ENCODE measurements at places on chromosomes 16 and 17.

GRCh38 chr16:79076047-79076767 lies 524.3 kb downstream of the MAF start:
- DNase-seq = no peak

DNA sequence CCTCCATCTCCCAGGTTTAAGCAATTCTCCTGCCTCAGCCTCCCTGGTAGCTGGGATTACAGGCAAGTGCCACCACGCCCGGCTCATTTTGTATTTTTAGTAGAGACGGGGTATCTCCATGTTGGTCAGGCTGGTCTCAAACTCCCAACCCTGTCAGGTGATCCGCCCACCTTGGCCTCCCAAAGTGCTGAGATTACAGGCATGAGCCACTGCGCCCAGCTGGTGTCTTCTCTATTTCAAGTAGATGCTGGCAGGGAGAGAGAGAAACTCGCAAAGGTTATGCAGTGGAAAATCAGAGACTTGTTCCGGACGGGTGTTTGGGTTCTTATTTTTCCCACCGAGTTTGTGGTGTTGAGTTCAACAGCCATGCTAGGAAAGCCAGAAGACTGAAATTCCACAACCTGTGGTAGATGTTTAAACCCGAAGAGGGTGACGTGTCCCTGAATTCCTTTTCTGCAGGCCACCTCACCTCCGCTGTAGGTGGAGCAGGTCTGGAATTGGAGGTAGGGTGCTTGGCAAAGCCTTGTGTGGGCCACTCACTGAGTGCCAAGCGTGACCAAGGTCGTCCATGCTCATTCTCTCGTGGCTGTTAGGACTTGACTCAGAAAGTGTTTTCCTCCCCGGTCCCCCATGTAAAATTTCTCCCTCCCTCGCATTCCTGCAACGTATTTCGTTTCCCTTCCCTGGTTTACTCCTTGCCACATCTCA lies 7.3 kb upstream of the ZDHHC7 start:
- DNase-seq = no peak

GRCh38 chr16:81004646-81005353 lies 1.9 kb downstream of the CMC2 start:
- DNase-seq = no peak

DNA sequence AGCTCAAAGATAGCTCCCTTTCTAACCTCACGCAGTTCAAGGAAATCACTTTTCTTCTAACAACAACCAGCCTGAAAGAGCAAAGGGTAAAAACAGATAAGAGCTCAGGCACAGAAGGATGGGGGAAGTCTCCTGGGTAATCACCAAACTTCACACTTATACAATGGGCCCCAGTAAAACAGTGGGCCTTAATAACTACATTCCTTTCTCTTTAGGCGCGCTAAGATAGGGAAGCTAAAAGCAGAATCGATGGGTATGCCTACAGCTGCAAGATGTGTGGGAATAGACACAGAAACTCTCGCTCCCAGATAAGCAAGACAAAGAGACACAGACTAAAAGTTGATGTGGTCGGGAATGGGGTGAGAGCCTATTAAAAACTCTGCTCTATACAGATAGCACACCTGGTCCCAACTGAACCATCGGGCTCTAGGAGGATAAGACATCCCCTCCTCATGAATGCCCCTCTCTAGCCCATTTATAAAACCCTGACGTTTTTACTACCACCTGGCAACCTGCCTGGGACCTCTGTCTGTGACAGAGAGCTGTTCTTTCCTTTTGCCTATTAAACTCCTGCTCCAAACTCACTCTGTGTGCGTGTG lies 826 bp downstream of the LYZL6 start:
- DNase-seq = no peak

- DNase-seq = no peak
Measured at GRCh38 chr16:21628121-21628726, 24.2 kb downstream of the IGSF6 start.

GRCh38 chr17:57559634-57560318 lies 185.3 kb downstream of the CCDC182 start:
- DNase-seq = no peak

- no peak for DNase-seq
Measured at GRCh38 chr16:57128771-57129389, 36.5 kb downstream of the CPNE2 start.

- no peak for DNase-seq
Measured at GRCh38 chr16:88907768-88908167, 41.3 kb upstream of the PABPN1L start.

DNA sequence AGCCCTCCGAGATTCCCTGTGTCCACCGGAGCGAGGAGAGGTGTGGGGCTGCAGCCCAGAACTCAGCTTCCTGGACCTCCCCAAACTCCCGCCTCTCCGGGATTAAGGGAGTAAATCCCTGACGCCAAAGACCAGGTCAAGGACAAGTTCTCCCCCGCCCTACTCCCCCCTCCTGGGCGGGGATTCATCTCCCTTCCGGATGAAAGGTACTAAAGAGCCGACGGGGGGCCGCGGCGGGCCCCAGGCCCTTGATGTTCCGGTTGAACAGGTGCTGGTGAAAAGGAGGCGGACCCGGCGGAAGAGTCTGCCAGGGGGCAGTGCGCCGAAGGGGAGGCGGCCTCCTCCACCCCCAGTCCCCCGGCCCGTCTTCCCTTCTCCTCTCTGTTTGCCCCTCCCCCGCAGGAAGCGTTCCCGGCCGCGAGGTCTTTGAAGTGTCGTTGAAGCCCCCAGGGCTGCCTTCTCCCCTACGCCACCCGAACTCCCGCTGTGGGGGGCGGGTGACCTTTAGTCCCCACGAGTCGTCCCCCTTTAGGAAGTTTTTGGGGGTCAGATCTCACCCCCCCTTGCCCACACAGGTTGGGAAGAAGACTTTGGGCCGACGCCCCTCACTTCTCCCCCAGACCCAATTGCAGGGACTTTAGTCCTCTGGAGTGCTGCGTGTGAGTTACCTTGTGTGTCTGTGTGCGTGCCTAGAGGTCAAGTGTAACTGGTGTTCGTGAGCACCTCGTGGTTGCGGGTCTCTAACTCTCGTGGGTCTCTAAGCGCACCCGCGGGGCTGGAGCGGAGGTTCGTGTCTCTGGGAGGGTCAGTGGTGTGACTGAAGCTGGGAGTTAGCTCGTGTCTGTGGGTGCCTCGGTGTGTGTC lies 1.1 kb upstream of the MLLT6 start:
- peak; percentile 57 for DNase-seq

- no peak for DNase-seq
Measured at GRCh38 chr16:12258861-12259645, 282.5 kb downstream of the SNX29 start.

DNA sequence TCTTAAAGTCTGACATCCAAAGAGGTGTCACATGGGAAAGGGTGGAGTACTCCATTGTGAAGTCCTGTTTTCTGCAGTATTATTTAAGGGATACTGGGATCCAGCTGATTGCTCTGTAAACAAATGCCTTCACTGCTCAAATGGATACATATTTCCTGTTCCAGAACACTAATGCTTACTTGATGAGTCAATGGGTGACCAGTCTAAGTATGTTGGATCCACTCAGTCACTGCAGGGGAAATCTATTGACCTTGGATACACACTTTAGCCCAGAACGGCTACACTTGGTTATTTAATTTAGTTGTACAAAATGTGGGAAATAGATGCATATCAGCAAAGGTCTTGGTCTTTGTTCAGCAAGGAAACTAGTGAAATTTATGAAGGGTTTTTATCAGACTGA lies 261.4 kb downstream of the MAP2K4 start:
- DNase-seq = no peak

DNA sequence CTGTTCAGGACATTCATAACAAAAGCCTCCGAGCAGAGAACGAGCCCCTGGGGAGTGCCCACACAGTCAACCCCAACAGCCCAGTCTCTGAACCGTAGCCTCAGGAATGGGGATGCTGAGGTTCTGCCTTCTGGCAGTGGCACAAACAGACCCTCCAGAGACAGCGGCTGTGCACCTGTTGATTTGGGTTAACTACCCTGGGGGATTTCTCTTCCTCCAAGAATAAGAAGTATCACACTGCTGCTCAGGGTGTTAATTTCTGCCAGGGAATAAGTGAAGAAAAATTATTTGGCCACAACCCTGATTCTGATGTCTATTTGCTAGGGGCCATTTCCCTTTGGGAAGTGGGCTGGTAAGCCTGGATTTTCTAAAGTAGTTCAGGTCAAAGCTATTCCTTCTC lies 51.0 kb upstream of the PIRT start:
- DNase-seq = no peak

DNA sequence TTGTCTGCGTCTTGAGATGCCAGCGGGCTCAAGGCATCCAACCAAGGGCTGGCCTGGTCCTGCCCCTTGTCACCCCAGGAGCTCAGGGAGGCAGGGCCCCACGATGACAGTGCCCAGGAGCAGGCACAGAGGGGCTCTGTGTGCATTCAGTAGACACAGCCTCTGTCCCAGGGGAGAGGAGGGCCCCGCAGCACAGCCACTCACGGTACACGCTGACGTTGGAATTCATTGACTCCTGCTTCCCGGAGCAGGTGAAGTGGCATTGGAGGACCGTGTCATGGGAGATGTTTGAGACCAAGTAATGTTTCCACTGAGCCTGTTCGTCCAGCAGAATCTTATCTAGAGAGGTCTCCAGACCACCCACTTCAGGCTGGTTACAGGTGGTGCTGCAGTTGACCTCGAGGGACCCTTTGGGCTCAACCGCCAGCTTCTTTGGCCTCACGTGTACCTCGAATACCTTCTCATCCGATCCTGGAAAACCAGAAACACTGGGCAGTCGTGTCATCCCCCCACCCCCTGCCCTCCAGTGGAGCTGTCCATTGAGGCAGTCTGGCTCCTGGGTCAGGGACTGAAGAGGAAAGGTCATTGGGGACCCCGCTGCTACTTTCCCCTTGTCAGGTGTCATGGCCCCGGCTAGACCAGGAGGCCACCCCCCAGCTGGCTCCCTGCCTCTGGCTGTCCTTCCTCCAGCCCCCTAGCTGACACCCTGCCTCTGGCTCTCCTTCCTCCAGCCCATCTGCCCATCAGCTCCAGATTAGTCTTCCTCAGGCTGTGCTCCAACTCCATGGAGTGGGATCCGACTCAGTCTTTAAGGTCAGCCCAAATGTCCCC lies 7.0 kb downstream of the PRR29 start:
- no peak for DNase-seq

DNA sequence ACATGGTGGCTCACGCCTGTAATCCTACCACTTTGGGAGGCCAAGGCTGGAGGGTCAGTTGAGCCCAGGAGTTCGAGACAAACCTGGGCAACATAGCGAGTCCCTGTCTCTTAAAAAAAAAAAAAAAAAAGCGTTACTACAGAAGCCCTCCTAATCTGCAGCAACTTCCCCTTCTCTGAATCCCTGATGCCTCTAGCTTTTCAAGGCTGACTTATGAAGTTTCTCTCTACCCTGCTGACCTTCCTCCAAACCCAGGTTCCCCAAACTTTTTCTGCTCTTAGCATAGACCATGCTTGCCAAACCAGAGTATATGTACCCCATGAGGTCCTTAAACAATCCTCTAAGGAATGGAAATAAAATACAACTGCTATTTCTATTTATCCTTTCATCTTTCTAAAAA lies 16.4 kb downstream of the LYRM1 start:
- no peak for DNase-seq

DNA sequence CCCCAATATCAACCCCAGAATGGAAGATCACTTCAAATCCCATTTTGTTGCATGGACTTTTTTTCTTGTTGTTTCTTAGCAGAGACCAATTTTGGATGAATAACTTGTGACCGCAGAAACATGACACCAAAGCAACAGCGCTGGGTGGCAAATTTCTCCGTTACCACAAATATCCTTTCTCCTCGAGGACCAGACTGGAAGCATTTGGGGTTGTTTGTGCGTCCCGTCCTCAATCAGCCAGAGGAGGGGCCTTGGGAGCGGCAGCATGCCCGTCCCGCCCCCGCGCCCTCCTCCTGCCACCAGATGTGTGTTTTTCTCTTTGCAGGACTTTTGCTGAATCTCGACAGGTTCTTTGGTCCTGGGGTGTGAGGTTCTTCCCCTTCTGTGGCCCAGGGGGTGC lies 282.5 kb upstream of the FOXF1 start:
- no peak for DNase-seq

DNA sequence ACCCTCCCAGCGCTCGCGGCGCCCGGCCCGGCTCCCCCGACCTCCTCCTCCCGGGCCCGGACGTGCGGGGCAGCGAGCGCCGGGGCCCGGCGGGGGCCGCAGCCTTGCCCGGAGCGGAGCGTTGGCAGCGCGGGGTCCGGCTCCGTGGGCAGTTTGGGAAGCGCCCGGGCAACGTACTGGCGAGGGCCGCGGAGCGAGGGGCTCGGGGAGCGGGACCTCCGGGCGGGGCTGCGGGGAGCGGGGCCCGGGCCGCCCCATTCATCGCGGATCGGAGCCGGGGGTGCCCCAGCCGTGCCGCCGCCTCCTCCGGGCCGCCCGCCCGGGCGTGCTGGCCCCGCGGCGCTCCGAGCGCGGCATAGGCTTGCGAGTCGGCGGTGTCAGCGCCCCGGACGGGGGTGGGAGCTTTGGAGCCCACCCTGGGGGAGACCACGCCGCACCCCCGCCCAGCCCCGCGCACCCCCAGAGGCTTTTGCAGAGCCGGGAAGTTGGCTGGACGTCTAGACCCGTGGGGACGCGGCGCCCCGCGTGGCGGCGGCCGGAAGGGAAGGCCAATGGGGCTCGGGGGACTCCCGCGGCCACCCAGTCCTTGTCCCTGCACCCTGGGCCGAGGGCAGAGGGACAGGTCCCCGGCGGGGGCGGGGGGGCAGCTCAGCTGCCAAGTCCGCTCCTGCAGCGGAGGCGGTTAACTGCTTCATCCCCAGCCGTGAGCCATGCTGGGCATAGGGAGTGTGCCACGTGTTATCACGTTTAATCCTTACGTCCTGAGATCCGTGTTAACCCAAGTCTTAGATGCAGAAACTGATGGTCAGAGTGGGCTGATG lies 852 bp downstream of the ZNF469 start:
- peak; percentile 28 for DNase-seq

DNA sequence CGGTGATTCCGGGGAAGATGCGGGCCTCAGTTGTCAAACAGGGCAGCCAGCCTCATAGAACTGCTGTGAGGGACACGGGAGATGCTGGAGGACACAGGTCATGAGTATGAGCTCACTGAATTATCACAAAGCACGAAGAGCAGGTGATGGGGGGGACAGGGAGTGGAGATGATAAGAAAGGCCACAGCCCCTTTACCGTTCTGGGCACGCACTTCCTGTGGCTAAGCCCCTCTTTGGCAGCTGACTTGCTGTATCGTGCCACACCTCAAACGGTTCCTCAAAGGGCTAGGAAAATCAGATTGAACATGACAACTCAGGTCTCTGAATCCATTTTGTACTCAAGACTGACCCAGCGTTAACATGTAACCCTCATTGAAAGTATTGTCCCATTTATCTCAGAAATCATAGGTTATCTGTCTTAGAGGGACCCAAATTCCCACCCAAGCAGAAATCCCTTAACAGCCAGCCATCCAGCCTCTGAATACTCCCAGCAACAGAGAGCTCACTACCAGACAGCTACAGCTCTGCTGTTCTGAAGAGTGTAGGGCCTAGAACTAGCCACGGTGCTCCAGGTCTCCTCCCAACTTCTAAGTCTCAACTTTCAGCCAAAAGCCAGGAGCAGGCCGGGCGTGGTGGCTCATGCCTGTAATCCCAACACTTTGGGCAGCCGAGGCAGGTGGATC lies 5.0 kb upstream of the SRL start:
- no peak for DNase-seq

DNA sequence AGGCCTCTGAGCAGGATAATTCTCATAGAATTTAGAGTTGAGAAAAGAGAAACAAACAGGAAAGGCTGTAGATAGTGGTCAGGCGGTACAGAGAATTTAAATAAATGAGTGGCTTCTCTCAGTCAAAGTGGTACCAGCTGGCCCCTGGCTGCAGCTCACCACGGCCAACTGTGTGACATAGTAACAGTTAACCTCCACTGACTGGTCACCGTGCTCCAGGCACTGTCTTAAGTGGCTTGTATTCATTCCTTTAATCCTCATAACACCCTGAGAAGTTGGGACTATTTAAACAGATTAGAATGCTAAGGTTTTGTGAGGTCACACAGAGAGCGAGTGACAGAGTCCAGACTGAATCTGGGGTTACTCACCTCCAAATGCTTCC lies 108.9 kb downstream of the GNAO1 start:
- DNase-seq = no peak
